Renal pelvis (tissue), 12 donors: ENCODE measurements at places on chromosomes 16 and 17.

GRCh38 chr17:17711641-17712162 is 30.4 kb downstream of the RAI1 start:
- DNase-seq: no peak

DNA sequence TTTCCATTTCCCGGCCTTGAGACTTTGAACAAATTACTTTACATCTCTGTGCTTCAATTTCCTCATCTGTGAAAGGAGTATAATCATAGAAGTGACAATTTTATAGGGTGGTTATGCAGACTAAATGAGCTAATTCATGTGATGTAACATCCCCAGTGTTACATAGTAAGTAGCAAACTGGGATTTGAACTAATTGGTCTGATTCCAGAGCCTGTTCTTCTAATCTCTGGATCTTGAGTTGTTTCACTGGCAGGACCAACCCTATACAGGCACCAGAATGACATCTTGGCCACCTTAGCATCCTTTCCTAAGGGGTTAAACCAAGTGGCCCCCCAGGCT is 77.7 kb downstream of the AATF start:
- DNase-seq: no peak

GRCh38 chr17:12730931-12731521 is 58.3 kb upstream of the ARHGAP44 start:
- DNase-seq: peak; percentile 64

DNA sequence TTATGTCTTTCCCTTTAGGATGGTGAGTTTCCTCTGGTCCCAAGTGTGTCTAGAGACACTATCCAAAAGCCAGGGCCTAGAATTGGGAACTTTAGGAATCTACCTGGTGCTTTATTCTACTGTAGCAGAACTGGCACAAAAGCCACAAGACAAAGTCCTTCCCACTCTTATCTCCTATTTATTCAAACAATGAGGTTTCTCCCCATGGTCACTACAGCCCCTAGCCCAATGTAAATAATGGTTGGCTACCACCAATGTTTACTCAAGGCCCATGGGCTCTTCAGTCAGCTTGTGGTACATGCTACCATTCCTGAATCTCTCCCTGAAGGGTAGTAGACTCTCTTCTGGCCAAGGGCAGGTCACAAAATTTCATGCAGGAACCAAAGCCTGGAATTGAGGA is 789.4 kb upstream of the KIF2B start:
- no peak for DNase-seq

GRCh38 chr16:50038756-50039529 is 13.9 kb downstream of the CNEP1R1 start:
- DNase-seq: no peak

DNA sequence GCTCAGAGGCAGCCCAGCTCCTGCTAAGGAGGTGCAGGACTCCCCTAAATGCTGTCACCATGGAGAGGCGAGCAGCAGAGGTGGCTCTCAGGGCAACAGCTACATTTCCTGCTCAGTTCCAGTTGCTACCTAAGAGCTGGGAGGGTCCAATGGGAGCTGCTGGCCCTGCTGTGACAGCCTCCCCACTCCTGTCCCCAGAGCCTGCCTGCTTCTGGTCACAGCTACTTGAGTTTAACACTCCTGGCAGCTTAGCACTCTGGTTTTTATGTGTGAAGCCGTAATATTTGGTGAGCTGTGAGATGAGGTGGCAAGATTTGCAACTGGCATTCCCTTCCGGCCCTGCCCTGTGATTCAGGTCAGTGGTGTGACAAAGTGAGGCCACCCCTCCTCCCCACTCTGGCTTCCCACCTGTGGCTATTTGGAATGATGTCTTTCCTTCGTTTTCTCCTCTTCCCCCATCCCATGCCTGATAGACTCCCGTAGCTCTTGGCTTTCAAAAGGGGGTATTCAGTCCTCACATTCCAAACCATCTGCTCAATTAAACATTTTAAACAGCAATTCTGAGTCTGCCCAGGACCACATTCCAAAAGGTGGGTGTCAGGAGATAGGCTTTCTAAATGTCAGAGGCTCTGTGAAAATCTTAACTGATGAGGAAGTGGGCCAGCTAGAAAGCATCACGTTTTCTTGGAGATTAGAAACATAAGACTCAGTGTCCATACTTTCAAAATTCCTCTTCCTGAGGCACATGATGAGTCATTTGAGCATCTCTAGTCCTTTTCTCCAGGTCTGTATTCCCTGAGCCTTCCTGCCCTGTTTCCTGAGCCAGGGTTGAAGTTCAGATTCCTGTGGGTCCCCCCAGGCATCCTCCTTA is 42.6 kb upstream of the SKAP1 start:
- DNase-seq: peak; percentile 91

- DNase-seq: no peak
Observed at GRCh38 chr16:88398170-88398873, 15.6 kb downstream of the ZNF469 start.
